Esophagus muscularis mucosa (tissue), 4 donors: ENCODE measurements at places on chromosomes 5 and 9. TPM values are rescaled to one million over a fixed set of nuclear protein-coding genes. Genes with fewer than 3 reads are reported as not detected.

GRCh38 chr9:94014066-94014654 lies 59.0 kb upstream of the BARX1 start:
- no peaks in the 10 kb centered on the region for H3K27me3 ChIP-seq
- no peak overlapping the region for H3K27ac ChIP-seq
- H3K4me3 ChIP-seq, result no peak overlapping the region

GRCh38 chr5:98218838-98219237 lies 554.6 kb upstream of the RGMB start:
- H3K36me3 ChIP-seq, result no peaks in the 10 kb centered on the region
- H3K4me3 ChIP-seq, result no peak overlapping the region
- H3K4me1 ChIP-seq, result no peaks in the 10 kb centered on the region

- no peaks in the 10 kb centered on the region for H3K36me3 ChIP-seq
- no peaks in the 10 kb centered on the region for H3K27me3 ChIP-seq
- DNase-seq, result no peak
- no peak overlapping the region for H3K27ac ChIP-seq
These were observed 42.8 kb upstream of the GDNF start for GRCh38 chr5:37882636-37883035.

- peaks cover 15% of the 10 kb centered on the region for H3K4me1 ChIP-seq
- no peak overlapping the region for H3K27ac ChIP-seq
- H3K27me3 ChIP-seq, result no peaks in the 10 kb centered on the region
- H3K4me3 ChIP-seq, result no peak overlapping the region
These were observed 186.8 kb upstream of the SLC27A6 start for GRCh38 chr5:128778474-128778873.

Gene DOK3
- total RNA-seq, result 15.2 TPM

Gene PCDHA8
- total RNA-seq, result not detected

Gene PCDHGC5
- 0.71 TPM for total RNA-seq

Gene TRIM36
- total RNA-seq, result 2.6 TPM
